ENCODE measurements at places on chromosomes 13 and 19.

DNA sequence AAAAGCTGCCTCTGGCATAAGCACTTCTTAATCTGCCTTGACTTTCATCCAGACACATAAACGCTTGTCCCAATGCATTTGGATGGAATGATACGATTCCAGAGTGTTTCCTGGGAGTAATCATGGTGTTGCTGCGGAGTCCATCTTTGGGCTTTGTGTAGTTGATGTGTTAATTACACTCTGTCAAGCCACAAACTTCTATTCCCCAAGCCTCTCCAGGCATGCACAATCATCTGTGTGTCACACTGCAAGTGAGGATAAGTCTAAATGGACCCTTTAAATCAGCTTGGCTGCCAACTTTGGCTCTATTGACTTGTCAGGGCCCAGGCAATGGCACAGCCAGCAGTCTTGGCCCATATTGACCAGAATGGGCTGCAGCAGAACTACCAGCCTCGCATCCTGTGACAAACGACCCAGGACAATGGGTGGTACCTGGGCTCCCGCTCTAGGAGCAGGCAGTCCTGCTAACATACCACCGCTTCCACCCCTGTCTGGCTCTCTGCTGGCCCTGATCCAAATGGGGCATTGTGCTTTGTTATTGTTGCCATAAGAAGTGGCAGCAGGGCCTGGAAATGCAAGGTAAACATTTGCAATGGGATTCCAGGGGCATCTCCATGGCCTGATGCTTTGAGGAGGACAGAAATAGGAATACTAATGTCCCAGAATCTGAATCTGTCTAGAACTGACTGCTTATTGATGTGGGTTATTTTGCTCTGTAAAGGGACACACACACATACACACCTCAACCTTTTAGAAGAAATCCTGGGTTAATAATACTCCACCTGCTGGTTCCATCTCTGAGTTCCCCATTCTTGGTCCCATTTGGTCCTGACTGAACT lies 127.2 kb downstream of the DNAJC15 start:
- no peak for DNase-seq

DNA sequence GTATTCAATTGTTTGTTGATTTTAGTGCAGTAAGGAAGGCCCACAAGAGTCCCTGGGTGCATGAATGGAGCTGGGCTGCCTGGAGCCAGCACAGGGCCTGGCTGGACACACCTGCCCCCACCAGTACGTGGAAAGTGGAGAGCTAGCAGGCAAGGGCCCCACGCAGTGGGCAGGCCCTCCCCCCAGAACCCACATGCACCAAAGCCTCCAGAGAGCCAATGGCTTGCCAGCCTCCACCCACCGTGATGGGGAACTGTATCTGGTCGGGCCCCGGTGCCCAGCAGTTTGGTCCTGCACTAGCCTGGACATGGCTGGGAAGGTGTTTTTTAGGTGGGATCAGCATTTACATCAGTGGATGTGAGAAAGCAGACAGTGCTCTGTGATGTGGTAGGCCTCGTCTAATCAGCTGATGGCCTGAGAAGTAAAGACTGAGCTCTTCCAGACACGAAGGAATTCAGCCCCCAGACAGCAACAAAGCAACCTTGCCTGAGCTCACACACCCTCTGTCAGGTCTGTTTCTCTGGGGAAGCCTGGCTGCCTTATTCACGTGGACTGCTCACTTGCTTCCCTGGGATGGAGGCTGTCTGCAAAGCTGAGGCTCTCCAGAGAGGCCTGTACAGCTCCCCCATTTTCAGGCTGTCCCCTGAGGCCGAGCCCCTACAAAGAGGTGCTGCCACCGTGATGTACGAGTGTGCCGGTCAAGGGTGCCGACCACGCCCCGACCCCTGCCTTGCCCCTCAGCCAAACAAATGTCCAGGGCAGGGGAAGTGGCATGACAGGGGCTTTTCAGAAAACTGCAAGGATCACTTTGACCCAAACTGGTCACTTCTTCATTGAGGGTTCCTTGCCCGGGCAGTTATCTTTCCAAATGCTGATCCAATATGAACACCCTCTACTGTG lies 27.5 kb downstream of the RAB20 start:
- DNase-seq, result no peak

DNA sequence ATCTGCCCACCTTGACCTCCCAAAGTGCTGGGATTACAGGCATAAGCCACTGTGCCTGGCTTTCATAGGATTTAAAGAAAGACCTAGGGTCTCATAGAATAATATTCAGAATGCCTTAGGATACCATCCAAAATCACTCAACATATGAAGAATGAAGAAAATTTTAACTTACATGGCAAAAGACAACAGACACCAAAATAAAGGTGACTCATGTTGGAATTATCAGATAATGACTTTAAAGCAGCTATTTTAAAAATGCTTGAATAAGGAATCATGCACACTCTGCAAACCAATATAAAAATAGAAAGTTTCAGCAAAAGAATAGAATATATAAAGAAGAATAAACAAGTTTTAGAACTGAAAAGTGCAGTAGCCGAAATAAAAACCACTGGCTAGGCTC lies 29.3 kb downstream of the ZNF566 start:
- no peak for DNase-seq

GRCh38 chr19:33434886-33435705 lies 61.6 kb downstream of the CEBPG start:
- no peak for DNase-seq

- DNase-seq, result no peak
Observed at GRCh38 chr13:27425158-27425917, 919 bp downstream of the GTF3A start.

DNA sequence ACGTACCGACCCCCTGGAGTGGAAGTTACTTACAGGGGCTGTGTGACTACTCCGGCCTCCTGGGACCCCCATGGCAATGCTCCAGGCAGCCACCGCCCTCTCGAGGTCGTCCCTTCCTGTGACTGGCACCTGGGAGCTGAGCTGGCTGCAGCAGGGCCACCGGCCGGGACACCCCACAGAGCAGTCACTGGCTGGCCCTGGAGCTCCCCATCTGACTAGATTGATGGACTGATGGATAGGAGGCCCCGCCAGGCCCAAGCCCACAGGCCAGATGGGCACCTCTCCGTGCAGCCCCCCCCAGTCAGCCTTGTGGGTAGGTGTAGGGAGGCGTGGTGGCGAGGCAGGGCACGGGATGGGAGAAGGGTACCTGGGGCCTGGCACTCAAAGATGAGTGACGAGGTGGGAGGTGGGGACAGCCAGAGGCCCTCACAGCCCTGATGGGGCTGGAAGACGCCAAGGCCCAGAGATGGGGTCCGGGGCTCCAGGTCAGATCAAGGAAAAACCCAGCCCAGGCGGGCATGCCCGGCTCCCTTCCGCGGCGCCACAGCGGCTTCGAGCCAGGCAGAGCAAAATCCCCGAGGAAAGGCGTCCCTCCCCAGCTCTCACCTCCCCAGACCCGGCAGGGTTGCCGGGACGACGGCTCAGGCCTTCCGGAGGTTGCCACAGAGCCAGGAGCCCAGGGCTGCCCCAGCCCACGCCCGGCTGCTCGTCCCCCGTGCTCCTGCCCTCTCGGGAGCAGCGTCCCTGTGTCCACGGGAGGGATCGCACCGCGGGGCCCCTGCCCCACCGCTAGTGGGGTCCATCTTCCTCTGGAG lies 8.4 kb downstream of the SLC39A3 start:
- DNase-seq, result no peak

GRCh38 chr19:5093297-5093928 lies 124.5 kb downstream of the KDM4B start:
- no peak for DNase-seq

- DNase-seq, result no peak
Observed at GRCh38 chr19:43726736-43727592, 11.1 kb downstream of the IRGC start.

GRCh38 chr19:18109341-18109732 lies 11.8 kb downstream of the MAST3 start:
- no peak for DNase-seq

GRCh38 chr13:44951184-44951583 lies 38.1 kb downstream of the NUFIP1 start:
- DNase-seq, result no peak

- no peak for DNase-seq
Observed at GRCh38 chr13:32252812-32253438, 62.2 kb downstream of the ZAR1L start.

- peak; percentile 22 for DNase-seq
Observed at GRCh38 chr13:100394005-100394695, 194.4 kb downstream of the GGACT start.

- DNase-seq, result no peak
Observed at GRCh38 chr19:13707915-13708314, 56.4 kb upstream of the MRI1 start.

- DNase-seq, result no peak
Observed at GRCh38 chr13:113935001-113935844, 38.7 kb downstream of the C13orf46 start.

DNA sequence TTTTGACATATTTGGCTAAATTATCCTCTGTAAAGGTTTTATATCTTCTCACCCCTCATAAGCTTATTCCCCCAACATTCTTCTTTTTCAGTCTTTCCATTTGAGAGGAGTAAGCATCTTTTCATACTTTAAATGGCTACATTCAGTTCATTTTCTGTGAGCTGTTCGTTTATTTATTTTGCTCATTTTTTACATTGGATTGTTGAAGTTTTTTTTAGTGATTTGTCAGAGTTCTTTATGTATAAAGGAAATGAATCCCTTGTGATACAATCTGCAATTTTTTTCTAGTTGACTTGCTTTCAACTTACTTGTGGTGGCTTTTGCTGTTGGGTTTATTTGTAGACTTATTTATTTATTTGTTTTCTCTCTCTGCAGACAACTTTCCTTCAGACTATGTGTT lies 250.3 kb downstream of the DLEU7 start:
- no peak for DNase-seq

All from skin of body (tissue), 3 donors.